Neural cell (in vitro differentiated cells): ENCODE measurements at places on chromosomes 4 and X. TPM values are rescaled to one million over a fixed set of nuclear protein-coding genes. Genes with fewer than 3 reads are reported as not detected.

The TMEM156 gene
- not detected in 2 replicates for polyA plus RNA-seq

The MAML3 gene
- 10.2 and 10.4 TPM in 2 replicates for polyA plus RNA-seq

The RCHY1 gene
- polyA plus RNA-seq: 58.8 and 70.6 TPM in 2 replicates

The CT45A10 gene
- polyA plus RNA-seq: not detected in 2 replicates
